ENCODE measurements at places on chromosomes 16 and 17.

DNA sequence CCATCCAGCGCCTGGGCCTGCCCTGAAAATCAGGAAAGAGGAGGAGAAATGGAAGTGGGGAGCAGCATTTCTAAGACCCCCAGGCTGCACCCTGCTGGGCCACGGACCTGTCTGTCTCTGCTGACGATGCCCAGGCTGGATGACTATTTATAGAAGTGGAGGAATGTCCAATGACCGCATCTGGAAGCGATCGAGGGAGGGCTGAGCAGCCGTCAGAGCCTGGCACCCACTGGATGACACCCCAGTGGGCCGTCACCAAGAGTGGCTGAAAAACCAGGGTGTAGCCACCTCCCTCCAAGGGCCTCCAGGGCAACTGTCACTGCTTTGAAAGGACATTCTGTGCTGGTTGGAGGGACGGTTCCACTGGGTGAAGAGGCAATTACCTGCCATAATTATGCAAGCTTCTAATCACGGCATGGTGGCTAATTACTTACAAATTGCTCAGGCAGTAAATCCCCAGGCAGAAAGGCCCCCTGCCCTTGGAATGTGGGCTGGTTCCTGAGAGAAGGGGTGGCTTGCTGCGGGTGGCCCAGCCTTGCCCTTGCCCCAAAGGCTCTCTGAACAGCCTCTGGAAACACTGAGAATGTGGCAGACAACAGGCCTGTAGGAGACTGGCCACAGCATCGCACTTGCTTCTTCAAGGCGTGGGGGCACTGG is 332.1 kb downstream of the C16orf95 start:
- no peak for DNase-seq

DNA sequence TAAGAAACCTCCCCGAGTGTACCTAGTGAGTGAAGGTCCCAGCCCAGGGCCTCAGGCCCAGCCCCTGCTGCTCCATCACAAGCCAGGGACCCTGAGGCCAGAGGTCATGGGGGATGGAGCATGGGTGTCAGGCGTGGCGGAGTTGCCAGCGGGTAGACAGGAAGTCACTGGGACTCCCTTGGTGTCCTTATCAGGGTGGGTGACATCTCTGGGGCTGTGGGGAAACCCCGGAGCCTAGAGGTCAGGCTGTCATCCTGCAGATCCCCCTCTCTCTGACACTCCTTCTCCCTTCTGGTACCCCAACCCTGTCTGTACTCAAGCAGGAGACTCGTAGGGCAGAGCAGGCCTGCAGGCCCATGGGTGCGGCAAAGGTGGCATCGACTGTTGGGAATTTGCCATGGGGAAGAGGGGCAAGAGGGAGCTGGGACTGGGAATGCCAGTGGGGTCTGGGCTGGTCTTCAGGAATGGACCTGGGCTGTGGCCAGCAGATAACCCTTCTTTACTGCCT is 10.8 kb upstream of the ADGRG1 start:
- no peak for DNase-seq

GRCh38 chr16:49780433-49780832 is 75.5 kb downstream of the ZNF423 start:
- DNase-seq, result no peak

DNA sequence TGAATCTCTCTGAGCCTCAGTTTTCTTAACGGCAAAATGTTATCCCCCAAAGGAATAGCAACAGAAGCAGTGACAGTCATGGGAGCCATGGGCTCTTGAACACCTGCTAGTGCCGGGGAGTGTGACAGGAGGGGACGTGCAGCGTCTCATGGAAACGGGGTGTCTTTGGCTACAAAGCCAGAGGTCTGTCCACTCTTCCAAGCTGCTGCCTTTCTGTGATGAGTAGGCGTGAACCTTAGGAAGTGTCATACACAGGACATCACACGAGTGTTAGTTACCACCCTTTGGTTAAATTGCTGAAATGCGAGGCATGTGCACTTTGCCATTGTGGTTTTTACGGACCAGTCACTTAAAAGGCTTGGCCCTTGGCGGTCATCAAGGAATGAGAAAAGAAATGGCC is 93.4 kb downstream of the IRF8 start:
- DNase-seq, result no peak

DNA sequence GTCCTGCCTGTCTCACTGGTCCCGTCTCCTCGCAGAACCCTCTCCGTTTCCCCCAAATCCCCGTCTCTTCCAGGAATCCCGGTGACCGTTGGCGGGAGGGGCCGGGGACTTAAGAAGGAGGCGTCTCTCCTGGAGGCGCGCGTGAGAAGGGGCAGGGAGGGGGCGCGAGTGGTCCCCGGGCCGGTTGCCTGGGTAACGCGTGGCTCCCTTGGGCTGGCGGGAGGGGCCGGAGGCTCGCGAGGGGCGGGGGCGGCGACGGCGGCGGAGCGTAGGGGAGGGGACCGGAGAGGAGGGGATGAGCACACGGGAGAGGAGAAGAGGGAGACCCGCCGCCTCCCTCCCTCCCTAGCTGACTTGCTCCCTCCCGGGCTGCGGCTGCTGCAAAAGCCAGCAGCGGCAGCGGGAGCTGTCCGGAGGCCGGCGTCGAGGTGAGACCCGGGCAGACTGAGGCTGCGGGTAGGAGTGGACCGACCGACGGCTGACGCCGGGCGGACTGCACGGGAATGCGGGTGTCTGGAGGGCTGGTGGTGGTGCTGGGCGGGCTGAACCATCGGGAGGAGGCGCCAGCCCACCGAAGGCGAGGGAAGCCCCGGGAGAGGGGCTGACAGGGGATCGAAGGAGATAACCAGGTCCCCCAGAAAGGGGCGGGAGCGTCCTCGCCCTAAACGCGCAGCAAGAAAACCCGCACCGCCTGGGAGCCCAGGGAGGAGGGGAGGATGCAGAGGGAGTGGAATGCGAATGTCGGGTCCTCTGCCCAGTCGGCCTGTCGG is at the start of gene PRRT2:
PRRT2 (plus strand) TSS at position 298 of the 770 bp plus-strand sequence. CDS start 862 bp downstream, outside the sequence.
- DNase-seq, result peak; percentile 48

- DNase-seq, result peak; percentile 96
Measured at GRCh38 chr17:15409721-15410250, 57.6 kb downstream of the CDRT4 start.

GRCh38 chr17:82212331-82213250 is at the start of gene CCDC57:
CCDC57 (minus strand) TSS chr17:82212842; CDS start chr17:82201944, 10,898 bp downstream.
- peak; percentile 82 for DNase-seq

- no peak for DNase-seq
Measured at GRCh38 chr17:75006653-75007052, 5.8 kb upstream of the MRPL58 start.

All from fibroblast of pulmonary artery (primary cell).